ENCODE measurements at places on chromosomes 6 and 20.

GRCh38 chr20:57082357-57082945 is 184.0 kb downstream of the BMP7 start:
- DNase-seq, result no peak

GRCh38 chr6:56022678-56023077 is 147.3 kb upstream of the BMP5 start:
- no peak for DNase-seq

- no peak for DNase-seq
Measured at GRCh38 chr20:11935212-11936154, 17.8 kb downstream of the BTBD3 start.

DNA sequence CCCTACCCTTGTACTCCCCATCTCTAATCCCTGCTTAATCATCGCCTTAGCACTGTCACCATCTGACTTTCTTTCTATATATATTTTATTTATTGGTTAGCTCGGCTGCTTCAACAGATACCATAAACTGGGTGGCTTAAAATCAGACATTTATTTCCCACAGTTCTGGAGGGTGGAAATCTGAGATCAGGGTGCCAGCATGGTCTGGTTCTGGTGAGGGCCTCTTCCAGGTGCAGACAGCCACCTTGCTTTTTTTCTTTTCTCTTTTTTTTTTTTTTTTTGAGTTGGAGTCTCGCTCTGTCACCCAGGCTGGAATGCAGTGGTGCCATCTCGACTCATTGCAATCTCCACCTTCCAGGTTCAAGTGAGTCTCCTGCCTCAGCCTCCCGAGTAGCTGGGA is 127.5 kb upstream of the ESR1 start:
- DNase-seq, result no peak

- DNase-seq, result no peak
Measured at GRCh38 chr6:72720464-72720863, 98.6 kb downstream of the KCNQ5 start.

GRCh38 chr20:45510242-45510862 is 5.1 kb downstream of the SPINT3 start:
- no peak for DNase-seq

DNA sequence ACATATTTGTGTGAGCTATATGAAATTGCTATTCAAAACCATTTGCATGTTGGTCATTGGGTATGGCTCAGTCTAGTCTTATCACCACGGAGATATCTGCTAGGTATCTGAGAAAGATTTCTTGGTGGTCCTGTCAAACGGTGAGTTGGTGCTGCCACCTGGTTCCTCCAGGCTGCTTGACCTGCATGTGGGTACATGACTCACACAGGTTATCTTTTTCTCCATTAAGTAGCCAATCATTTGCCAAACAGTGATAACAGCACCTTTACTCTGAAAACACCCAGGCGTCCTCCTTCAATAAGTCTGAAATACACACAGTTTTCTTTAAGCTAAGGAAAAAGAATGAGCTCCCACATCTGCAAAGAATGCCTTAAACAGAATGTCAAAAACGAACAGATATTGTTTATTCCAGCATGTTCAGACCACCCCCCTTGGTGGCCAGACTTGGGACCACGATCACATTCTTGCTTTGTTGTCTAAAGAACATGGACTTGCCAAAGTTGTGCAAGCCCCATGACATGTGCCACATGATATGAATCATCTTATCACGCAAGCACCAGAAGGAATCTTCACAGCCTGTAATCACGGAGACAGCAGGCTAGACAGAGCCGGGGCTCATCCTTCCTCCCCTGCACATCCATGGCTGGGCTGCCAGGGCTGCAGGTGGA is 200.7 kb upstream of the THBS2 start:
- DNase-seq, result no peak

DNA sequence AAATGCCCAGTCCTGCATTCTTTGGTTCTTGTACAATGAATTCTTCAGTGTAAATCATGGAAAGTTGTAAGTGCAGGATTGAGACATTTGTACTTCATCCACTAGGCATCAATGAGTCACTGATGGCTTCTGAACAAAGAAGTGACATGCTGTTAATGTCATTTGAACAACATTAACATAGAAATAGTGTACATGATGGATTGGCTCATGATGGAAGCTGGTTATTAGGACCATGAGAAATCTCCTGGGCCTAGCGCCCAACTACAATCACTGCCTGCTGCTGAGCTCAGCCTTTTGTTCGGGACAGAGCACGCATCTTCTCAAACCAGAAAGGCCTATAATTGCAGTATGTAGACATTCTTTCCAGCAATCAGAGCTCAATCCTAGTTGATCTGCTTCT is 316.8 kb upstream of the TSHZ2 start:
- no peak for DNase-seq

DNA sequence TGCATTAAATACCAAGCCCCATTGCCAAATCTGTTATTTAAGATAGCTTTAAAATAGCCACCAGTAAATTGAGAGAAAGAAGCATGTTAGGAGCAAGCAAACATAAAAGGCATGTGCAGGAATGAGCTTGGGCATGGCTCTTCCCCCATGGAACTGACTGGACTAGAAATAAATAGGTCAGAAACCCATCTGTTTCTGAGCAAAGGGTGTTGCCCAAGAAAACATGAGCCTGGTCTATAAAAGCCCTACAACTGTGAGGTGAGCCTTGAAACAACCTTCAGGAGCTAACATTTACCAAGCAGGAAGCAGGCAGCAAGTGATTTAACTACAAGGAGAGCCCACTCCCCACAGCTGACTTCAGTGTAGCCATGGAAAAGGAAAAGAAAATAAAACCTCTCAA is 126.3 kb downstream of the C6orf118 start:
- DNase-seq, result no peak

- DNase-seq, result no peak
Measured at GRCh38 chr6:68760941-68761676, 126.0 kb downstream of the ADGRB3 start.

- DNase-seq, result no peak
Measured at GRCh38 chr20:36629719-36630681, 16.0 kb downstream of the SLA2 start.

GRCh38 chr20:63831993-63832686 is 1.1 kb upstream of the ZBTB46 start:
- no peak for DNase-seq

GRCh38 chr6:37544530-37544929 is 44.8 kb upstream of the CCDC167 start:
- DNase-seq, result no peak

Measured in left renal cortex interstitium (tissue), 4 donors.